ENCODE measurements at places on chromosomes 5 and 9.

DNA sequence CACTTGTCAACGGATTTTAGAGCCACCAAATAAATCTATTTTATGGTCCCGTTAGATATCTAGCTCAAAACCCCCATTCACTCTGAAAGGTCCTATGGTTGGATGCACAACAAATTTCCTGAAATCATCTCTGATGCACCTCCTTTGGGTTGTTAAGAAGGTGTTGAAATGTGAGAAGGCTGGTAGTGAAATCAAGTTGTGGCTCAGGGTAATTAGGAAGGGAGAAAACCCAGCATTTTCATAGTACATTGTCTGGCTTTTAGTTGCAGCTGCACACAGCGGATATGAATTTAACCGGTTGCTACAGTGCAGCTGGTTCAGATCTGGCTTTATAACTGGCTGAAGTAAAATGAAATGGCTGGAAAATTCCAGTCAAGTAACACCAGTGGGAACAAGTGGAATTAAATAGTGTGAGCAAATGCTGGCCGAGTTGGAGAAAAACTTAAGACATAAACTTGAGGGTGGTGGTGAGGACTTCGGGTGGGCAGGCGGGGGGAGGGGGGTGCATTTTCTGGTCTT, 17.6 kb downstream of the RGMB start:
- no peak for DNase-seq

- no peak for DNase-seq
Measured at GRCh38 chr9:38094165-38094564, 25.1 kb upstream of the SHB start.

DNA sequence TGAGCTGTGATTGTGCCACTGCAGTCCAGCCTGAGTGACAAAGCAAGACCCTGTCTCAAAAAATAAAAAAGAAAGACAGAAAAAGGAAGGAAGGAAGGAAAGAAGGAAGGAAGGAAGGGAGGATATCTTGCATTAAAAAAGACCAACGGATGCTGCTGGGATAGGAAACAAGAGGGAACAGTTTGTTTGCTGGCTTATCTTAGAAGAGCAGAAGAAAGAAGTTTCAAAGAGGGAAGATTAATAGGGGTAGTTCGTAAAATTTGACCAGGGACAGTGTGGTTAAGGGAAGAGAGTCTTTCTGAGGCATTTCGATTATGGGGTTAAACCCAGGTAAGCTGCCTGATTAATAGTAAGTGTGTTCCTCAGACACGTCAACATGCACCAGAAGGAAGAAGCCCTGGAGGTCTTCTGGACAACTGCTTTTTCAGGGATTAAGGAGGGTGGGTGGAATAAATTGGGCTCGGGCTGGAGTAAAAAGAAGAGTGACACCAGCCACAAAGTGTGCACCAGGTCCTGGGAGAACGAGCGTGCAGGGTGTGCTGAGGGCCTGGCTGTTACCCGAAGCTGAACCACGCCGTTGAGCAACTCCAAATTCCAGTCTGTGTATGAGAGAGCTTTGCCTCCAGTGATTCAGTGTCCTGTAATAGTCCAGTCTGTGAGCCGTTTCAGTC, 24.8 kb downstream of the FYB1 start:
- no peak for DNase-seq

DNA sequence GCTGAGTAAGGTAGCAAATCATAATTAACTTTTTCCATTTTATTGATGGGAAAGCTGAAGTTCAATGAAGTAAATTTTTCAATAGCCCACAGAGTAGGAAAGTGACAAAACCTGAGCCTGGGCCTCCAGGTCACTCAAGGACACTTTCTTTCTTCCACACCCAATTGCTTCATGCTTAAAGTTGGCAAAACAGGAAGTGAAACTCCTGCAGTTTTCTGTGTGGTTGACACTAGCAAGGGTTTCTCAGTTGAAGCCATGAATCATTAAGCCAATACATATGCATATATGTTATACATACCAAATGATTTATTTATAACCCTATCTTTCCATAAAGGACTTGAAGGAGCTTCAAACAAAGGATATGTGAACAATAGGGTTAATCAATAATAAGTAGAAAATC, 13.9 kb downstream of the TLR4 start:
- no peak for DNase-seq

- DNase-seq, result no peak
Measured at GRCh38 chr9:135040892-135041291, 46.6 kb upstream of the OLFM1 start.

Measured in hematopoietic multipotent progenitor cell treated with erythropoietin and hydrocortisone succinate and interleukin-3 and kit ligand, for 15 days (in vitro differentiated cells).